Placental epithelial cell (primary cell): ENCODE measurements at places on chromosomes 13 and 19. TPM values are rescaled to one million over a fixed set of nuclear protein-coding genes. Genes with fewer than 3 reads are reported as not detected.

The SIAH3 gene
- not detected in 2 replicates for total RNA-seq

The PRR22 gene
- 0.79 TPM in 1 of 2 replicates, not detected in the other for total RNA-seq

The IL4I1 gene
- total RNA-seq = 0.43 TPM in 1 of 2 replicates, not detected in the other

The LRP3 gene
- total RNA-seq = 10.8 and 14.5 TPM in 2 replicates

The ACP7 gene
- total RNA-seq = 0.22 and 0.39 TPM in 2 replicates

The NLRP7 gene
- total RNA-seq = 0.33 TPM in 1 of 2 replicates, not detected in the other

The U2AF1L4 gene
- total RNA-seq = 12.7 and 18.8 TPM in 2 replicates

The ZNF302 gene
- total RNA-seq = 11.5 and 21.2 TPM in 2 replicates

The ISYNA1 gene
- total RNA-seq = 13.7 and 23.2 TPM in 2 replicates

The CAPS gene
- total RNA-seq = 155 and 543 TPM in 2 replicates

The GPALPP1 gene
- 20.4 and 20.6 TPM in 2 replicates for total RNA-seq

The RFX2 gene
- 4.6 and 4.7 TPM in 2 replicates for total RNA-seq

The CCDC106 gene
- total RNA-seq = 2.8 and 7.5 TPM in 2 replicates

The SYDE1 gene
- 24.3 and 37.2 TPM in 2 replicates for total RNA-seq

The BEST2 gene
- total RNA-seq = not detected in 2 replicates

The ZNF430 gene
- 18.1 and 29.6 TPM in 2 replicates for total RNA-seq

The ZNF738 gene
- 5.0 and 5.5 TPM in 2 replicates for total RNA-seq

The LRRC25 gene
- total RNA-seq = not detected in 2 replicates

The TMPRSS9 gene
- total RNA-seq = not detected in 2 replicates

The ZNF99 gene
- 0.11 and 0.39 TPM in 2 replicates for total RNA-seq

The FXYD3 gene
- total RNA-seq = 0.39 TPM in 1 of 2 replicates, not detected in the other

The TRPM4 gene
- 35.0 and 36.5 TPM in 2 replicates for total RNA-seq

The ATP8B3 gene
- total RNA-seq = 4.0 and 5.9 TPM in 2 replicates

The CLDND2 gene
- not detected in 2 replicates for total RNA-seq

The ELAVL3 gene
- total RNA-seq = not detected in 2 replicates

The DENND1C gene
- not detected in 2 replicates for total RNA-seq

The HIPK4 gene
- 0.22 and 0.39 TPM in 2 replicates for total RNA-seq

The WDR88 gene
- not detected in 2 replicates for total RNA-seq

The CGB8 gene
- total RNA-seq = 0.39 and 2.3 TPM in 2 replicates

The S1PR2 gene
- 10.6 and 18.1 TPM in 2 replicates for total RNA-seq

The EDNRB gene
- 20.4 and 59.6 TPM in 2 replicates for total RNA-seq
